ENCODE measurements at places on chromosomes 1 and 21. TPM values are rescaled to one million over a fixed set of nuclear protein-coding genes. Genes with fewer than 3 reads are reported as not detected.

The BMP8B gene
- total RNA-seq = 5.1 TPM

The GSTM4 gene
- 8.6 TPM for total RNA-seq

The RAB7B gene
- total RNA-seq = 1.6 TPM

The B4GALT3 gene
- total RNA-seq = 26.5 TPM

The S100A2 gene
- 36.3 TPM for total RNA-seq

The SMPDL3B gene
- total RNA-seq = 1.5 TPM

Data from A549 treated with GW870086 at 1 μM for 4 hours (cell line).